ENCODE measurements at places on chromosomes 2 and 18.

- no peak for DNase-seq
These were observed 30.8 kb downstream of the C18orf54 start for GRCh38 chr18:54388203-54389142.

- no peak for DNase-seq
These were observed 35.9 kb downstream of the CAMKMT start for GRCh38 chr2:44397447-44398175.

- no peak for DNase-seq
These were observed at the start of gene MPP4 for GRCh38 chr2:201698588-201699226. MPP4 (minus strand) TSS chr2:201698644; CDS start chr2:201693954, 4,690 bp downstream.

- DNase-seq: no peak
These were observed 91.1 kb upstream of the CDH2 start for GRCh38 chr18:28267878-28268625.

DNA sequence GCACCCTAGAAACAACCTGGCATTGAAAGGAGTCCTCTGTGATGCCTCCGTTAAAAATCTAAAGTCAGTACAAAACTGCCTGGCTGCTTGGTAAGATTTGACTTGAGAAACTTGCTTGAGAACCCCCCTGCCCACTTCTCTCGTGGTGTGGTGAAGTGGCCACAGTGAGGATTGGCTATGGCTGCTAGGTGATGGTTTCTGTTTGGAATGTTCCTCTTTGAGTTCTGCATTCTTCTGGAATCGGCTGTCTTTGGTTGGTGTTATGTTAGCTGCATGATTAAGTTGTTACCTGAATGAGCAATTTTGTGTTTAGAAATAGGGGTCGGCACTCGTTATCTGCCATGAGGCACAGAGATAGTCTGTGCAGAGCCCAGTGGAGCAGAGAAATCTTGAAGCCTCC lies 21.7 kb upstream of the SAG start:
- DNase-seq: no peak

DNA sequence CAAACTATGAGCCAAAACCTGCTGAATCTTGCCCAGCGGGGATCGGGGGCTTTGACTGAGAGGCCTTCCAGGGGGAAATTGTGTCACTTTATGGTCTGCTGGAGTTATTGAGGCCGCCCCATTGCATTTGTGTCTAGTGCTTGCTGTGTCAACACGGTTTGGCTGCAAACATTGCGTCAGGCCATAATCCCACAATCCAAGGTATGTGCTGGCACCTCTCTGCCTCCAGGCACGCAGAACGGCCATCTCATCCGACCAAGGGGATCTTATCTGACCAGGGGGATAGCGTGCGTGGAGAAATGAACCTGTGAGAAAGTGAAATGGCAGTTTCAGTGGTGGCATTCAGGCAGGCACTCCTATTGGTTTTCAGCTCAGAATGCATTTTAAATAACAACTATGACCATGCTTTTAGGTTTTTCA lies 18.1 kb upstream of the LYPD6B start:
- no peak for DNase-seq

GRCh38 chr18:46401486-46402070 lies 255.4 kb downstream of the LOXHD1 start:
- no peak for DNase-seq

GRCh38 chr18:52311331-52311730 lies 28.7 kb upstream of the DCC start:
- no peak for DNase-seq

DNA sequence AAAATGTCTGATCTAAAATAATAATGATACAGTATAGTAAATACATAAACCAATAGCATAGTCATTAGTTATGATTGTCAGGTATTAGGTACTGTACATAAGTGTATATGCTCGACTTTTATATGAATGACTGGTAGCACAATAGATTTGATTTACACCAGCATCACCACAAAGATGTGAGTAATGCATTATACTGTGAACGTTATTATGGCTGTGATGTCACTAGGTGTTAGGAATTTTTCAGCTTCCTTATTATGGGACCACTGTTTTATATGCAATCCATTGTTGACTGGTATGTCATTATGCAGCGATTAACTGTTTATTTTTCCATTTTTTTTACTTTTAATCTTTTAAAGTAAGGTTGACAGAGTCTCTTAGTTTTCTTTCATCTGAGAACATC lies 23.7 kb downstream of the ATP9B start:
- DNase-seq: no peak

DNA sequence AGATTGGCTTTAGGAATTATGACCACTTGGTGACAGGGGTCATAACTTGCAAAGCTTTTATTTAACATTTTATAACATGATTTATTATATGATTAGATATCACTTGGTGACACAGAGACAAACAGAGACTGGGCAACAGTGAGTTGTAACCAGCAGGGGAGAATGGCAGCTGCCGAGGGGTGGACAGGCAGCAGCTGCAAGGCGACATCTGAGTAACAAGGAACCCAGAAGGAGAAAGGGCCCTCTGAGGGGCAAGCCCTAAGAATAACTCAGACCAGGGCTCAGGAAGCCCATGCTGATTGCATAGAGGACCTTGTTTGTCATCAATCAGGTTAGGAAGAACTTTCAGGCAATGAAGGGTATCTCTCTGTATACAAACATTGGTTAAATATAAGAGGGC lies 339.9 kb upstream of the SOX11 start:
- no peak for DNase-seq

DNA sequence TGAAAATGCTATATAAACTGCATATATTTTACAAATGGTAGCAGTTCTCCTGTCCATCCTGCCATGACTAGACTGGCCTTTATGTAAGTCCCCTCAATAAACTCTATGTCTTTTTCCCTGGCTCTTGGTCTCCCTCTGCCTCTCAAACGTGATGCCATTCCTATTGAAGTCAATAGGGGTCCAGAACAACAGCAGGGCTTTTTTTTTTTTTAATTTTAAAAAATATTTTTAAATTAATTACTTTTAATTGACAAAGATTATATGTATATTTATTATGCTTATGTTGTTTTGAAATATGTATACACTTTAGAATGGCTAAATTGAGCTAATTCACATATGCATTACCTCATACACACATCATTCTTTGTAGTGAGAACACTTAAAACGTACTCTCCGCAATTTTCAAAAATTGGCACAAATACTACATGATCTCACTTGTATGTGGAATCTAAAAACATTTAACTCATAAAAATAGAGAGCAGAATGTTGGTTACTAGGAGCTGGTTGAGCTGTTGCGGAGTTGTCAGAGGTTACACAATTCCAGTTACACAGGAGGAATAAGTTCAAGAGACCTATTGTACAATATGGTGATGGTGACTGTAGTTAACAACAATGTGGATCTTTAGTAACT lies 123.1 kb downstream of the LRRTM4 start:
- no peak for DNase-seq

Data from stimulated activated CD8-positive, alpha-beta memory T cell treated with anti-CD3 and anti-CD28 coated beads, Interleukin-15, amount 100 ng/mL, for 4 hours (primary cell).